ENCODE measurements at places on chromosomes 11 and 22.
A peak's percentile ranks its signal among the peaks of the same experiment; 100 is the strongest.

GRCh38 chr11:17389211-17389956 lies 925 bp upstream of the KCNJ11 start:
- DNase-seq = peak; percentile 74

DNA sequence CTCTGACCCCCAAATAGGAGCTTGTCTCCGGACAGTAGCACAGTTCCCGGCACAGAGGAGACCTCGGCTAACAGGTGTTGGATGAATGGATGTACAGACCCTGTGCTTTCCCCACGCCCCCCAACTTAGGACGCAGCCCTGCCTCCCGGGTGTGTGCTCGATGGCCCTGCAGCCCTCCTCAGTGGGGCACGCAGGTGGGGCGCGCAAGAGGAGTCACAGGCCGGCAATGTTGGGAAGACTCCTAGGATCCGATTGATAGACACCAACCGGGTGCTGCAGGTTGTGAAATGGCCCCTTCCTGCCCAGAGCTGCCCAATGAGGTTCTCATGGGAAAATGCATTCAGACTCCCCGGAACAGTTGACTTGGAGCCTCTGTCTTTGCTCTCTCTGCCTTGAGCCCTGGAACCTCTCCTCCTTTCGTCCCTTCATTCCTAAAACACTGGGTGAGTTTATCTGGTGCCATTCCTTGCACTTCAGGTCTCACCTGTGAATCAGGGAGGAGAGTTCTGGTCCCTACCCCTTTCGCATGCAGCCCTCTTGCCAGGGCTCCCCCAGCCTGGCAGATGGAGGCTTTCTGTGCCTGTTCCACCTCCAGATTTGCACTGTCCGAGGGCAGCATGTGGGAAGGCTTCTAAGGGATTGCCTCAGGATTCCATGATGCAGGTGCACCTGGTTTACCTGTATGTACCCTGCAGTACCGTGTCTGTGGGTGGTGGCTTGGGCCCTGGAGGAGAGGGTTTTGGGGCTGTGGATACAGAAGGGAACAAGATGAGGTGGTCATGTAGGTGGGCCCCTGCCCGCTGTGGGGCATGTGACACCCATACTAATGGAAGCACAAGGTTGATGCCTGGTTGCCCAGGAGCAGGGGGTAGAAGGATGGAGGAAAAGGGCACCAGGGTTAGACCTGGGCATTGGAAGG lies 1.2 kb downstream of the MICALL1 start:
- no peak for DNase-seq

- DNase-seq = no peak
Observed at GRCh38 chr22:40436505-40437431, 66.4 kb downstream of the SGSM3 start.

- no peak for DNase-seq
Observed at GRCh38 chr22:17570851-17571631, 7.7 kb downstream of the SLC25A18 start.

GRCh38 chr11:10648871-10649270 lies 44.7 kb downstream of the IRAG1 start:
- no peak for DNase-seq

DNA sequence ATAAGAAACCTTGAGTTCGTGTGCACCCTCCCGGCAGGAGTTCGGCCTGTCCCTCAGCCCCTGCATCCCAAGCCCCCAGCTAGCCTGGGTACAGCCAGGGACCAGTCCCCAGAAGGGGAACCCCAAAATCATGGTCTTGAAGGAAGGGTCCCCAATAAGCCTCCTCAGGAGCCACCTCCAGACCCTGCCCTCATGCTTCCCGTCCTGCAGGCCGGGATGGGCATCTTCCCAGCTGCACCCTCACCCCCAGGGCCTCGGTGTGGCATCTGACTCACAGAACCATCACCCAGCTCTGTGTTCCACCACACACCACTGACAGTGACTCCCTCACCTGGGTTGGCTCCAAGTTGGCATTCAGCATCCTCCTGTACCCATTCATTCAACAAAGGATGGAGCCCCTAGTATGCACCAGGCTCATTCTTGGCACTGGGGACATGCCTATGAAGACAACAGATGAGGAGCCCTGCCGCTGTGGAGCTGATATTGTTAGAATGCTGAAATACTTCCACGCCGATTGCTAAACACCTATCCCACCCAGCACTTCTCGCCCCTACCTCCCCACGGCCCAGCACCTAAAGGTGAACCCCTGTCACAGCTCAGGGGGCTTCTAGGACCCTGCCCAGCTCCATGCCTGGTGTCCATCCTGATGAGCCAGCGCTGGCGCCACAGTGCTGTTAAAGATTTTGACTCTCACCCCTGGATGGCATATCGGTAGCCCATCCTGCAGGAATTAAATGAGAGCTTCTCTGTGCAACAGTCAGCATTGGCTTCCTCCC lies 77.8 kb downstream of the BUD13 start:
- no peak for DNase-seq

- no peak for DNase-seq
Observed at GRCh38 chr11:70064008-70064725, 13.9 kb upstream of the ANO1 start.

GRCh38 chr11:34560511-34560910 lies 46.9 kb upstream of the ELF5 start:
- DNase-seq = no peak

DNA sequence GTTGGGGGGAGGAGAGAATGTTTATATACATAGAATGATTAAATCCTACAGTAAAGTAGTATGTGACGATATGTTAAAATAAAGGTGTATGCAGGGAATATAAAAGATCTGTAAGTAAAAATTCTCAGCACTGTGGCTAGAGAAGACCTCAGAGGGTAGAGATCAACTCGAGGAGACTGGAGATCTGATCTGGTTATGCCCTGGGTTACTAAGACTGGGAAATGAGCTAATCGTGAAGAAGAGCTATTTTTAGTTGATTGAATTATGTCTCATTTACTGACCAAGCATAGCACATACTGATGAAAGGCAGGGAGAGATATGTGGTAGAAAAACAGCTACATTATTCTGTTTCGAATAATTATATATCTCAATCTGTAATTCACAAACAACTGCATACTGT lies 42.8 kb upstream of the ALKBH3 start:
- DNase-seq = no peak

GRCh38 chr11:75195167-75195962 lies 44.5 kb downstream of the SLCO2B1 start:
- no peak for DNase-seq

DNA sequence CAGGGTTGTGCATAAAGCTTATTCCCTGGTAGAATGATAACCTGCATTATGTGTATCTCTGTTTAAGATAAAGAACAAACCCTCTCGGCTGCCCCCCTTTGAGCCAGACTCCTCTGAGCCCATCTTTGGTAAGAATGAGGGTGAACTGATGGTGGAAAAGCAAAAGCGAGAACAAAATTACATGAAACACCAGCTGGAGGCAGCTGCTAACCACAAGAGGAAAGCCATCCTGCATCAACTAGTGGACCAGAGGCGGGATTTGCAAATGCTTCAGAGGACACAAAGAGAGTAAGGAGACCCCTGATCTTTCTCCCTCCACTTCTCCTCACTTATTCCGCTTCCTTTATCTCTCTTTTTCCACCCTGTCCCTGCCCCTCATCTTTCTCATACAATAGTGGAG lies 40.3 kb downstream of the CCDC81 start:
- DNase-seq = no peak

- no peak for DNase-seq
Observed at GRCh38 chr11:62505059-62505439, 41.6 kb downstream of the AHNAK start.

DNA sequence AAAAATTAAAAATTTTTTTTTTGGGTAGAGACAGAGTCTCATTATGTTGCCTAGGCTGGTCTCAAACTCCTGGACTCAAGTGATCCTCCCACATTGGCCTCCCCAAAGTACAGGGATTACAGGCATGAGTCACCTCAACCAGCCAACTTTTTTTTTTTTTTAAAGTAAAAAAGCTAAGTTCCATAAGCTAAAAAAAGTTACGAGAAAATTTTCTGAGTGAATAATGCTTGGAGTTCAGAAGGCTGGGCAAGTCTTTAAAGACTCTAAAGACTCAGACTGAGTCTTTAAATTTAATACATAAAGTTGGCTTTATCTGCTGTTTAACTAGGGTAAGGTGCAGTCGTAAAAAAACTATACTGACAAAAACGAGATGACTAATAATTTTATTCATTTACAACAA lies 5.6 kb downstream of the DDX6 start:
- no peak for DNase-seq

GRCh38 chr11:110935018-110935640 lies 222.9 kb upstream of the ARHGAP20 start:
- no peak for DNase-seq

- no peak for DNase-seq
Observed at GRCh38 chr22:34489861-34490260, 569.6 kb upstream of the LARGE1 start.

DNA sequence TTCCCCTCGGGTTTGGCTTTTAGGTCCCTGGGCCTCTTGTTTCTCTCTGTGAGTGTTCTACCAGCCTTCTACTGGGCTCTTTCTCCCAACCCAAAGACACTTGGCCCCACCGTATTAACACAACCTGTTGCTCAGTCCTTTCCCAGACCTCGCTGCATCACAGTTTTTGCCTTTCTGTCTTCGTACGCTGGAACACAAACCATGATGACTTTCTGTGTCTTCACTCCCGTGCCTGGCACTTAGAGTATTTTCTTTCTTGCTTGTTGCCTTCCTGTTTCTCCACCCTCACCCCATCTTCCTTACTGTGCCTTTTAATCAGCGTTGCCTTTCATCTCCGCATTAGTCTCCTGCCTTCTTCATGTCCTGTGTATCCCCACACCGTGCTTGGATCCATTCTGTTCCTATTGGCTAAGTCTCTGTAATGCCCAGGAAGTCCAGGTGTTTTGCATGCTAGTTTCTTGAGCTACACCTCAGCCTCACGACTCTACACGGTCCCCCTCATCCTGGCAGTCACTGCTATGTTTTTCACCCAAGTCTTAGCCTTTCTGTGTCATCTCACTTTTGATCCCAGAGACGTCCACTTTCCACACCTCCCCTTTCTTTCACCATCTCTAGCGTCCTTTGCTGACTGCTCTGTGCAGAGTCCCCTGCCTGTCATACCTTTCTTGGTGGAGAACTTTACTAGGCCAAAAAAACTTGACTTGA lies 1.6 kb downstream of the MARK2 start:
- DNase-seq = no peak

GRCh38 chr11:117298195-117298594 lies 7.0 kb downstream of the BACE1-AS start:
- no peak for DNase-seq

GRCh38 chr11:76391021-76391420 lies 9.9 kb downstream of the GVQW3 start:
- DNase-seq = no peak

- no peak for DNase-seq
Observed at GRCh38 chr22:36894266-36894665, 19.2 kb upstream of the CSF2RB start.

DNA sequence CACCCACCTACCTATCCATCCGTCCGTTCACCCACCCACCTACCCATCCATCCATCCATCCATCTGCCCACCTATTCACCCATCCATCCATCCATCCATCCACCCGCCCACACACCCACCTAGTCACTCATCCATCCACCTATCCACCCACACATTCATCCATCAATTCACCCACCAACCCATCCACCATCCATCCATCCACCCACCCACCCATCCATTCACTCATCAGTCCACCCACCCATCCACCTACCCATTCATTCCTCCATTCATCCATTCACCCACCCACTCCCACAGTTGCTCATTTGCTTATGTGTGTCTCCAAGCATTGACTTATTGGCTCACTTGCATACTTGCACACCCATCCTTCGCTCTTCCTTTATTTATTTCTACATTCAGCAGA lies 50.1 kb downstream of the MYO7A start:
- DNase-seq = no peak

GRCh38 chr11:134372961-134373360 lies 39.1 kb downstream of the B3GAT1 start:
- DNase-seq = no peak

- no peak for DNase-seq
Observed at GRCh38 chr22:24455039-24455438, 27.6 kb downstream of the ADORA2A start.

- DNase-seq = no peak
Observed at GRCh38 chr11:119744577-119744976, 15.6 kb upstream of the NECTIN1 start.

DNA sequence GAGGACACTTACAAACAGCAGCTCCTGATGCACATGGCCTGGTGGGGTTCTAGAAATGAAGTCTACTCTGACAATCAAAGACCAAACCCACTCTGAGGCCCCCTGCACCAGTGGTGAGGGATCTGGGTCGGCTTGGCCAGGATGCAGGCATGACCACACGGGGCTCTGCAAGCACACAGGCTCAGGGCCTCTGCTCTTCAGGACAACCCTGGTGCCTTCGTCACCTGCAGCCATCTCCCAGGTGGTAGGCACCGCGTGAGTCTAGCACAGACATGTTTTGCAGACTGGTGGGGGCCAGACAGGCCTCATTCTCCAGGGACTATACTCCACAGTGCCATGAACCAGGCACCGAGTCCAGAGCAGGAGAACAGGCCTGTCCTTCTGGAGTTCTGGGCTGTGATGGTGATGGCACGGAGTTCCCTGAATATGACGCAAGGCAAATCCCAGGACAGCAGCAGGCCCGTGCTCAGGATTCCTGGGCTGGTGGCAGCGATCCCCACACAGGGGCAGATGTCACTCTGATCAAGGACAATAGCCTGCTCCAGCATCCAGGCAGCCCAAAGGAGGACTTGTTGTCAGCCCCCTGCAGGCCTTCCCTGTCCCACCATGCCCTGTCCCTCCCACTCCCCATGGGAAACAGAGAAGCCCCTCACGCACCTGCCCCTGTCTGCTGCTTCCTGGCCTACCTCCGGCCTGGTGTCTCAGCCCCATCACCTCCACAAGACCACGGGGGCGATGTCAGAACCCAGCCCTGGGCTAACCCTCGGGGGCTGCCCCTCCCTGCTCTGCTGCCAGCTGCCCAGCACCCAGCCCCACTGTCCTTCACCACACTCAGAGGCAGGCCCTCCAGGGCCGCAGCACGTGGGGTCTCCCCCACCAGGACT lies 36.1 kb downstream of the GNB1L start:
- no peak for DNase-seq

GRCh38 chr22:35705141-35705540 lies 12.5 kb upstream of the APOL5 start:
- no peak for DNase-seq

DNA sequence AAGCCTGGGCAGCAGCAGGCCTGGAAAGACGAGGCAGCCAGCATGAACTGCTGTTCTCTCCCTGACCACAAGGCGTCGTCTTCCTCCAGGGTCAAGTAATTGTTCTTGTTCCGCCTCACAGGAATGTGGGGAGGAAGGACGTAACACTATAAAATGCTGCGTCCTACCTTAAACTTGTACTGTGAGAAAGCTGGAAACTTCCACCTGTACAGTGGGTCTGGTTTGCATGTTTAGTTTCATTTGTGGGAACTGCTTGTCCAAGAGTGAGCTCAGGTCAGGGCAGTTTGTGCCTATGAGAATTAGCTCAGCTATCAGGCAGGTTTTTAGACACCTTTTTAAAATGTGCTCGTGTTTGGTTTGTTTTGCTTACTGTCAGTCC lies 55.2 kb downstream of the PANX1 start:
- DNase-seq = no peak

- no peak for DNase-seq
Observed at GRCh38 chr11:124762624-124763155, 600 bp upstream of the ESAM start.

GRCh38 chr11:72759468-72759985 lies 7.3 kb upstream of the ARAP1 start:
- DNase-seq = no peak

GRCh38 chr11:1870326-1870696 lies 17.4 kb downstream of the LSP1 start:
- no peak for DNase-seq

GRCh38 chr11:2515401-2516275 lies 70.8 kb downstream of the KCNQ1 start:
- DNase-seq = no peak

GRCh38 chr11:112315057-112315720 lies 54.5 kb upstream of the PLET1 start:
- no peak for DNase-seq

Measured in activated T-helper 9 cell treated with anti-CD3 and anti-CD28 coated beads, Interleukin-2, amount 50 U/mL, for 16 hours (primary cell).